ENCODE measurements at places on chromosomes 16 and 17.

DNA sequence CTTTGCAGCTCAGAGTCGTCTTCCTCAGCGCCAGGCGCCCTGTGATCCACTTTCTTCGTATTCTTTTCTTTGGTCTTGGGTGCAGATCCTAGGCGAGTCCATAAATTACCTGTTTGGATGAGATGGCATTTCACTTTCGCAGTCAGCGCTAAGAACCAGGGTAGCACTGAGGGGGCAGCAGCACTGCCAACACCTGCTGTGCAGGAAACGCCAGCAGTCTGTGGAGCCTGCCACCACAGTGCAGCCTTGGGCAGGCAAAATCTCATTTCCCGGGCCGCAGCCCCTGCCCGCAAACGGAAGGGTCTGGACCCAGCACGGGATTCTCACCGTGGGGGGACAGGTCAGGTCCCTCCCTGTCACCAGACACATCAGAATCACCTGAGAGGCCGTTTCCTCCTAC lies 12.2 kb upstream of the ITGAE start:
- no peak for DNase-seq

- no peak for DNase-seq
These were observed 28.8 kb upstream of the ACSF3 start for GRCh38 chr16:89064606-89065457.

GRCh38 chr17:39122991-39123390 lies 28.4 kb downstream of the PLXDC1 start:
- DNase-seq: no peak

DNA sequence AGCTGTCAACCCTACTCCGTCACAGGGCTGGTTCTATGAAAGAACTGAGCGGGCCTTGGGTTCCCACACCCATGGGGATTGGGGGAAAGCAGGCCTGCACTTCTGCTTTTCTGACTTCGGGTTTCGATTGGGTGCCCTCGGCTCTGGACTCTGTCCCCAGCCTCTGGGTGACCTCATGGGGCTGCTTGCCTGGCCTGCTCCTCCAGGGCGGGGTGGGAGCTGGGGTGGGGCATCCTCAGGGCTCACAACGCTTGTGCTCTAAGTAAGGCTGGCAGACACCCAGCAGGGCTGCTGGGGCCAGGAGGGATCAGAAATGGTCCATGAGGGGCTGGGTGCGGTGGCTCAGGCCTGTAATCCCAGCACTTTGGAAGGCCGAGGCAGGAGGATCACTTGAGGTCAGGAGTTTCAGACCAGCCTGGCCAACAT lies 19.2 kb downstream of the ARHGAP27 start:
- DNase-seq: no peak

DNA sequence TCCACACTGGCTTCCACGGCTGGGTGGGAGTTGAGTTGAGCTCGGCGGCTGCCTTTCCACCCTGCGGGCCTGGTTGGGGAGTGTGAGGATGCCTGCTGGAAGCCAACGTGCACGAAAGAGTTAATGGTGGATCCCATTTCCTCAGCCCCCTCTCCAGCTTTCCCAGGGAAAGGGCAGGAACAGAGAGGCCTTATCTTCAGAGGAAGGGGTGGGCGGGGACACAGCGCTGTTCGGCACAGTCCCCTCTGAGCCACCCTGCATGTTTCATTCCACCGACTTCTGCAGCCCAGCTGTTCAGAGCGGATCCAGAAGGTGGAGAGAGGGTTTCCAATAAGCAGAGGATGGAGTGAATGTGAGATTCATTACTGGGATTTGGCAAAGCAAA lies 295.3 kb downstream of the SEC14L1 start:
- DNase-seq: no peak

GRCh38 chr17:41959336-41960095 lies 7.1 kb upstream of the CNP start:
- no peak for DNase-seq

GRCh38 chr17:47738178-47738577 lies 5.1 kb downstream of the TBX21 start:
- DNase-seq: no peak

GRCh38 chr17:39538866-39539265 lies 68.9 kb downstream of the NEUROD2 start:
- no peak for DNase-seq

DNA sequence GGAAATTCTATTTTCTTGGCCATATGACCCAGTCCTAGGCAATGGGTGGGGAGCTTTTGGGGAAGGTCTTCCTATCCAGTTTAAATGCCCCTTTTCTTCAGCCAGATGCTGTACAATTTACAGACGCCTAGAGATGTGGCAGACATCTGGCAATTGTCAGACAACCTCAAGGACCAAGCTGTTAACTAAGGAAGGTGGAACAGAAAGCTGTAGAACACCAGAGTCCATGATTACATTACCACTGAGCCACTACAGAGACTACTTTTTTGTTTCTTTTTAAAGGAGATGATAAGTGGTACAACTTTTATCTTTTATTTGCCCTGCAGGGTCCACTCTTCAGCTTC lies 21.1 kb upstream of the CORO6 start:
- DNase-seq: no peak

DNA sequence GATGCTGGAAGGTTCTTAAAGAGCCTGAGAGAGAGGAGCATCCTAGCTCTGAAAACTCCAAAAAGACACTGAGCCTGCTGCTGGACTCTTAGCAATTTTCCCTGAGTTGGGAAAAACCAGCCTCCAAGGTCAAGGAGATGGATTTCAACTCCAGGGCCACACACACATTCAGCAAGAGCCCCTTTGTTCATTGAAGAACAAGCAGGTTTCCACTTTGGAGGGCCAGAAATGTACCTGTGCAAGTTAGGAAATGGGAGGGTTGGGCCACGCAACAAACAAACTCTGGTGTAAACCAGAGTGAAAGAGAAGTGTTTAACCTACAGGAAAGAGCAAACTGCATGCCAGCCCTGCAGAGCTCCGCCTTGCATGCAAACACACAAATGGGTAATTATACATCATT lies 264.8 kb upstream of the RPL38 start:
- no peak for DNase-seq

- no peak for DNase-seq
These were observed 45.5 kb downstream of the CEP112 start for GRCh38 chr17:66146394-66146793.

- DNase-seq: no peak
These were observed 12.4 kb upstream of the ZNF19 start for GRCh38 chr16:71501547-71501946.

GRCh38 chr16:78436846-78437245 lies 337.4 kb downstream of the WWOX start:
- DNase-seq: no peak

DNA sequence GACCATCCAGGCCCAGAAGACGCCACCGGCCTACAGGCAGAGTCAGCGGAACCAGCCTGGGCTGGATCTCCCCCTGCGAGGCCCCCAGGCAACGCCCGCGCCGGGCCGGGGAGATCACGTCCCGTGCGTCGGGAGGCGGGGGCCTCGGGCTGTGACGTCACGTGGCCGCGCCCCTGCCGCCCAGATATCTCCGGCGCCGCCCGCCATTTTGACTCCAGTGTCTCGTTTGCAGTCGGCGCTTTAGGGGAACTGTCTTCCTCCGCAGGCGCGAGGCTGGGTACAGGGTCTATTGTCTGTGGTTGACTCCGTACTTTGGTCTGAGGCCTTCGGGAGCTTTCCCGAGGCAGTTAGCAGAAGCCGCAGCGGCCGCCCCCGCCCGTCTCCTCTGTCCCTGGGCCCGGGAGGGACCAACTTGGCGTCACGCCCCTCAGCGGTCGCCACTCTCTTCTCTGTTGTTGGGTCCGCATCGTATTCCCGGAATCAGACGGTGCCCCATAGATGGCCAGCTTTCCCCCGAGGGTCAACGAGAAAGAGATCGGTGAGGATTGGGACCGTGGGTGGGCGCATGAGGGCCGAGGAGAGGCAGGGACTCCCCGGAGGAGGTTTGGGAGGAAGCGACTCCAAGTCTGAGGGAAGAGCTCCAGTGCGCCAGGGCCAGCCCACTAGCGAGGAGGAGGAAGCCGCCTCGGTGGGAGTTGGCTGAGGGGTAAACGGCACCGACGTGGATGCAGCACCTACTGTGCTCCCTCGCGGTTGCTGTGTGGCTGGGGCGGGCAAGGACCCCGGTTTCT lies at the start of gene WSB1:
WSB1 (plus strand) TSS at position 217 of the 791 bp plus-strand sequence; CDS start at position 499, 282 bp downstream.
- DNase-seq: peak; percentile 79

- peak; percentile 43 for DNase-seq
These were observed 727 bp upstream of the TENT4B start for GRCh38 chr16:50152351-50152806.

DNA sequence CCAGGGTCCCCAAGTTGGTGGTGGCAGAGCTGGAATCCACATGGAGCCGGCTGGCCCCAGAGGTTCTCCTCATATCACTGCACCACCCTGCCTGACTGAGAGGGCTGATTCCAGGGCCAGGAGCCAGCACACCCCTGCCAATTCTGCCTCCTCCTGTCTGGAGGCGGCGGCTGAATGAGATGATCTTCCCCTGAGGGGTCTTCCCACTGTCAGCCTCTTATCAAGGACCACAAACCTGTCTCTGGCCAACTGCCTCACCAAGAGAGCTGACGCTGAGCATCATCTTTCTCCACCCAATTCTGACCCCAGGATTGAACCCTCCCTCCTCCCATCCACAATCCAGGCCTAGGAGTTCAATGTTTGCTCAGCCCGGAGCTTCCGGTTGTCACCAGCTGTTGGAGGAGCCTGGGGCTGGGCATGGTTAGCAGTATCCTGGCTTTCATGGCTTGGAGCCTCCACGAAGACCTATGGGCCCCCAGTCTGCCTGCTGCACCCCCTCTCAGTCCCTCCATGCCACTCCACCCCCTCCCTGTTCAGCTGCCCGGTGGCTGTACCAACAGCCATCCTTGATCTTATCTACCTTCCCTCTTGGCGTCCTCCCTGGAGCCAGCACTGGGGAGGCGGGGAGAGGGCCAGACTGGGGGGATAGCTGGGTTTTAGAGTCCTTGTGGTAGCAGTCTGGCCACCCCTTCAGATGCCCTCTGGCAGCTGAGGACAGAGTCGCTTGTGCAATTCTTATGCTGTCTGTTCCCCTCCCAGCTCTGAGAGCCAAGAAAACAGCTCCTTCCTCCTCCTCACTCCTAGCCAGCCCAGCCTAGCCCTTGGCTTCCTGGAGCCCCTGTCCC lies 25.6 kb downstream of the ABCC3 start:
- DNase-seq: no peak

DNA sequence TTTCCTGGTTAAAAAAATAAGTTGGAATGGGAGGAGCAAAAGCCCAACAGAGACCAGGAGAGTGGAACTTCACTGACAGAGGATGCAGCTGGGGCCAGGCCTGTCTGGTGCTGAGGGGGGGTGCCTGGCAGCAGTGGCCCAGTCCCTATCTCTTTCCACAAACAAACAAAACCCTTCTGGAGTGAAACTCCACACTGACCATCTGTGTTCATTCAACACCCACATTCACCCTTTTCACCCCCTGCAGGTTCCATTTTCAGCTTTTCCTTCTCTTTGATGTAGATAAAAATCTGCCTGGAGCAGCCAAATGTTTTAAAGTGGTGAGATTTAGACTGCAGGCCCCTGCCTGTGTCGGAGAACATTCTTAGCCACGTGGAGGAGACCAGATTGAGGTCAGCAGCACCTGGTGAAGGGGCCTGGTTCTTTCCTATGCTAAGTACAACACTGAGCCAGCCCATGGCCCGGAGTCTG lies 161.4 kb upstream of the CDH11 start:
- no peak for DNase-seq

DNA sequence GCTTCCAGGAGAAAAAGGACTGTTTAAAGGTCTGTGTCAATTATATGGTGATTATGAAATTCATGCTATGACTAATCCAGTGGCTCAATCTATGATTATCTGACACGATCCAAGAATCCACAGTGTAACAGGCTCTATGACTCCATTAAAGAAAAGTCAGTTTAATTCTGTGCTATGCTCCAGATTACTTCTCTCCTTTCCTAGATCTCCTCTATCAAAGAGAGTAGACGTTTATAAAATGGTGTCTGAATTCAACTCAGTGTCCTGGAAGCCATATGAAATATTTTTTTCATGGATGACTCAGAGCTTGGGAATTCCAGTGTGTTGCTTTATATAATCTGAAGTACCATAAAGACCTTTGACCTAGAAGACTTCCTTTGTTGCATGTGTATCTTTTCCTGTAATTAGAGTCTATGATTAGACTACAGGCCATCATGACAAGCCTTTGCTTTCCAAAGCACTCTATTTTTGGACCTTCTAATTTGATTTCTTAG lies 27.0 kb upstream of the NF1 start:
- no peak for DNase-seq

GRCh38 chr16:59192551-59193199 lies 458.6 kb upstream of the GOT2 start:
- DNase-seq: no peak

DNA sequence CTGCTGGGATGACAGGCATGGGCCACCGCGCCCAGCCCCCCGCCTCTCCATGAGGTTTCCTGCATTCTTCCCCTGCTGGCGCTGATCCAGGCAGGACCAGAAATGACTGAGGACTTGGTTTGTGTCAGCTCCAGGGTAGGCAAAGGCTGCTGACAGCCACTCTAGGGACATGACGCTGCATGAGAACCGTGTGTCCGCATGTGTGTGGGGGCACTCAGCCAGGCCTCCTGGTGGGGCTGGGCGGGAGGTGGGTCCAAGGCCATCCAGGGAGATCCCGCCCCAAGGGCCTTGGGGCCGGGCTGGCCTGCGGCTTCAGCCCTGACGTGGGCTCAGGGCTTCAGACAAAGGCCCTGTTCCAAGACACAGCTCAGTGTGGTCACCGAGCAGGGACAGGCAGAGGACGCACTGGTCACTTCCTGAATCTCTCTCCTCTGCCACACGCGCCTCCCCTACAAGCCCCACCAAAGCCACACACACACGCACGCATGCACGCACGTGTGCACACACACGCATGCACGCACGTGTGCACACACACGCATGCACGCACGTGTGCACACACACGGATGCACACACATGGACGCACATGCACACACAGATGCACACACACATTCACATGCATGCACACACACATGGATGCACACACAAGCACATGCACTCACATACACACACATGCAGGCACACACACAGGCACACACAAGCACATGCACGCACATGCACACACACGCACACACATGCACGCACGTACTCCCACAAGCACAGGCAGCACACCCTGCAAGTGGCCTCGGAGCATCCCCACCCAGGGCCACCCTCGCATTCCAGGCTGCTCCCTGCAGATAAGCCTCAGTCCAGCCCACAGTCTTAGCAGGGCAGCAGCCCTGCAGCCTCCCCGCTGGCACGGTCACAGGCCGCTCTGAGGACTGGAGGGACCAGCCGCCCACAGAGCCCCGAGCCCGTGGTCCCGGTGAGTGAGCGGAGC lies 5.3 kb upstream of the TMEM204 start:
- no peak for DNase-seq

DNA sequence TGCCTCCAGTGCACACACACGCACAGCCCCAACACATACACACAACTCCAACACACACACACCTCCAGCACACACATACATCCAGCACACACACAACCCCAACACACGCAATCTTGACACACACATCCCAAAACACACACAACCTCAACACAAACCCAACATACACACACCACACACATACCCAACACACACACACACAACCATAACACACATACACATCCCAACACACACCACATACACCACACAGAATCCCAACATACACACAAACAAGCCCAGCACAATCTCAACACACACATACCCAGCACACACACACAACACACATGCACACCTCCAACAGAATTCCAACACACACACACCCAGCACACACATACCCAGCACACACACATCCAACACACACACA lies 301.1 kb downstream of the ABCC12 start:
- no peak for DNase-seq

GRCh38 chr17:54992797-54993639 lies 24.5 kb downstream of the STXBP4 start:
- DNase-seq: no peak
